ENCODE measurements at places on chromosomes 3 and 15.

DNA sequence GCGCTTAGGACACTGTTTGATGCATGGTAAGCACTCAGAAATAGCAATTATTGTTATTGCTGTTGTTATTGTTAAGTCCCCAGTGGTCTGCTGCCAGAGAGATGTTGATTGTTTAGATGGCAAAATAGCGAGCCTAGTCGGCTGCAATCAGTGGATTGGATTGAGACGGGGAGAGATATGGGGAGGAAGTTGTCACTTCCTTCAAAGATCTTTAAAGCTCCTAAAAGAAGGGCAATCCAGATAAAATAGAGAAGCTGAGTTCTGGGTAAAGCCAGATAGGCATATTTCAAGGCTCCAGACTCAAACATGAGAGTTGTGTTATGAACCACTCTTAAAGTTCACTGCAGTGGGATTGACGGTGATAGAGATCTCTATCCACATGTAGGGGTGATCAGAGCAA, 64.5 kb downstream of the RYR3 start:
- no peak overlapping the region for H3K27ac ChIP-seq
- H3K36me3 ChIP-seq = no peaks in the 10 kb centered on the region
- no peaks in the 10 kb centered on the region for H3K27me3 ChIP-seq
- no peak for DNase-seq
- H3K4me1 ChIP-seq = peaks cover 3% of the 10 kb centered on the region

DNA sequence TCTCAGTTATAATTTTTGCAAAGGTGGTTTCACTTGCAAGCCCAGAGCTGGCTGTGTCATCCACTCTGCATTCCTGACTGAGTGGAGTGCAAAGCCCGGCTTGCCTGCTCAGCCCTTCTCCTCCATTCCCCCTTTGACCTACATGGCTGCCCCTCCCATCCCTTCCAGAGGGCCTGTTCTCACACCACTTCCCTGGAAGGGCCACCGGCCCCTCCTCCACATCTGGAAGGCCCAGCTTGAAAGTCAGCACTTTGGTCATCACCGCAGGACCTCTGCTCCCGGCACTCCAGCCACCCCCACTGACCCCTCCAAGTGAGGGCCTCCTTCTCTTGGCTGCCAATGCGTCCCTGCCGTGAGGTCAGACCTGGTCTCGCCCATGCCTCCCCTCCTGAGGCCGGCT, 74.1 kb upstream of the RNF7 start:
- no peak overlapping the region for H3K4me3 ChIP-seq
- H3K27ac ChIP-seq = no peak overlapping the region
- H3K4me1 ChIP-seq = no peaks in the 10 kb centered on the region
- no peaks in the 10 kb centered on the region for H3K36me3 ChIP-seq
- no peaks in the 10 kb centered on the region for H3K27me3 ChIP-seq

DNA sequence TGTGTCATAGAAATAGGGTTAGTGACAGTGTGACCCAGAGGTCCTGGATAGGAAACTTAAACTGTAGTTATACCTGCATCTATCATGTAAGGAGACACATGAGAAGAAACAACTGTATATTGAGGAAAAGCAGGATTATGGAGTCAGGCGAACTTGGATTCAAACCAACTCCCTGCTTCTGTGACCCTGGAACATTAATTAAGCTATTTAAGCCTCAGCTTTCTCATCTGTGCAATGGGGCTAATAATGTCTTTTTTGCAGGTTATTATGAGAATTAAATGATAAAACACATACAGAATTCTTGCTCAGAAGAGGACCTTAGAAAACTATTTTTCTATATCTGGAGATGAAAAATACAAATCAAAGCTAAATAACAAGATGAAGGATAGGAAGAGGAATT, 481.8 kb downstream of the MECOM start:
- H3K36me3 ChIP-seq = no peaks in the 10 kb centered on the region
- H3K27me3 ChIP-seq = no peaks in the 10 kb centered on the region
- DNase-seq = no peak

- no peaks in the 10 kb centered on the region for H3K4me1 ChIP-seq
- no peak for DNase-seq
- H3K27me3 ChIP-seq = no peaks in the 10 kb centered on the region
- no peak overlapping the region for H3K27ac ChIP-seq
These were observed 17.7 kb downstream of the RARB start for GRCh38 chr3:25445731-25446130.

DNA sequence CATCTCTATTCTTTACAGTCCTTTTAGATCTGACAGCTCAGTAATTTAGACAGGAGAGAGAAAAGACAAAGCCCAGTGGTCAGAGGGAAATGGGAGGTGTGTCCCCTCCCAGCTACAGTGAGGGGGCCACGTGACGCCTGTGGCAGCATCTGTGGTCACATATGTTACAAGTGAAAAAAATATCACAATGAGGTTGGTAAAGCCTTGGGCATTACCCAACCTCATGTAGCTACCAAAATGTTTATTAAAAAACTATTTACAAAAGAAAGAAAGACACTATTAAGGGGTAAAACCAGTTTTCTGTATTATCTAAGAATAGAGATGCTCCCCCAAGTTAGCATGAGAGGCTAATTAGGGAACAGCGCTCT, 42.9 kb upstream of the PLCL2 start:
- no peaks in the 10 kb centered on the region for H3K27me3 ChIP-seq
- no peaks in the 10 kb centered on the region for H3K36me3 ChIP-seq
- no peak overlapping the region for H3K27ac ChIP-seq
- no peak overlapping the region for H3K4me3 ChIP-seq
- no peak for DNase-seq
- no peaks in the 10 kb centered on the region for H3K4me1 ChIP-seq

DNA sequence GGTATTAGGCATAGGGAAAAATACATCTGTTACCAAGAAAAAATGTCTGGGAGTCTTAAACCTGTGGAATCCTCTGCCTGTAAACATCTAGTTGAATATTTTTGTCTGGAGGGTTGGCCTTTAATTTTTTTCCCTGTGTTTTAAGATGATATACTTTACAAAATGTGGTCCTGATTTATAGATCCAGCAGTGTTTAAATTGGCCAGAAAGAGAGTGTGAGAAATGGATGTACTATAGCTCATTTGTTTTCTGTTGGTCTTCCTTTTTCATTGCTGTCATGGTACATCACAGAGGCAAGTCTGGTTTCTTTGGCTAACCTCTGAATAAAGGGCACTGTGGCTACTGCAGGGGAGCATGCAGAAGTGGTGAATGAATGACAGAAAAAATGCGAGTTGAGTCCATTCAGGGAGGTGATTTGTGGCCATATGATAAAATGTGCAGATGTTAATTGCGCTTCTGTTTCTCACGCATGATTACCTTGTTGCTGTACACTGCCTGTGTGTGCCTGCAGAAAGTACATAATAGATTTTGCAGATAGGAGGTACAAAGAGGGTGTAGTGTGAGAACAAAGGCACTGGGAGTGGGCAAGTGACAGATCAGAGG, 150.0 kb downstream of the NFKBIZ start:
- no peaks in the 10 kb centered on the region for H3K36me3 ChIP-seq
- no peaks in the 10 kb centered on the region for H3K27me3 ChIP-seq
- H3K4me1 ChIP-seq = no peaks in the 10 kb centered on the region

DNA sequence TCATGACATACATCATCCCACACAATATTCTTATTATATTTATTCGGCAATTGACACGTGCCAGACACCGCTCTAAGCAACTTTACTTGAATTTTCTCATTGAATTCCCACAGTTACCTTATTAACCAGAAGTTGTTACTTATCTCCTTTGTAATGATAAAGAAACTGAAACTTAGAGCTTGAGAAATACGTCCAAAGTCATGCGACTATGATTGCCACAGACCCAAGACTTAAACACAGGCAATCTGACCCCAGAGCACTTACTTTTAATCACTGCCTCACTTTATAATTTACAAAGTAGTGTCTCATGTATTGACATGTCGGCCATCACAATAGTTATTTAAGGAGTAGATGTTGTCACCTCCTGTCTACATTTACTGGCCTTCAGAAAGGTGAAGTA, 64.7 kb downstream of the ATP13A4 start:
- H3K27me3 ChIP-seq = no peaks in the 10 kb centered on the region
- no peak overlapping the region for H3K27ac ChIP-seq
- H3K4me1 ChIP-seq = no peaks in the 10 kb centered on the region
- DNase-seq = no peak
- no peaks in the 10 kb centered on the region for H3K36me3 ChIP-seq

DNA sequence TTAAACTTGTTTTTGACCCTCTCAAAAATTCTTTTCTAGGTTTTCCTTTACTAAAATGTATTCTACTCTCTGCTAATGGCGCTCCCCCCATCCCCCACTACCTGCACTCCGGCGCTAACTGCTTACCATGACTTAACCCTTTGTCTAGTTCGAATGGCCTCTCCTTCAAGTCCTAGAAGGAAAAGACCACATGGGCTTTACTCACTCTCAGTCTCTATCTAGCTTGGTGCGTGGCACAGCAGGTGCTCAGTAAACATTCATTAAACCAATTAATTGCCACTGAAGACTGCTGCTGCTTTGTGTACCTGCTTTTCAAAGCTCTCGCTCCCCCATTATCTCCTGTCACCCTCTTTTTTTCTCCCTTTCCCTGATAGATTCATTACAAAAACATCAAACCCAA, 457.7 kb upstream of the THRB start:
- DNase-seq = no peak
- H3K36me3 ChIP-seq = no peaks in the 10 kb centered on the region
- H3K4me3 ChIP-seq = no peak overlapping the region
- no peaks in the 10 kb centered on the region for H3K4me1 ChIP-seq
- no peaks in the 10 kb centered on the region for H3K27me3 ChIP-seq
- H3K27ac ChIP-seq = no peak overlapping the region

GRCh38 chr3:108459225-108459624, 51.2 kb downstream of the MYH15 start:
- no peak overlapping the region for H3K4me3 ChIP-seq
- no peaks in the 10 kb centered on the region for H3K27me3 ChIP-seq
- H3K27ac ChIP-seq = no peak overlapping the region
- H3K4me1 ChIP-seq = no peaks in the 10 kb centered on the region
- H3K36me3 ChIP-seq = no peaks in the 10 kb centered on the region

GRCh38 chr3:129343643-129344360, 65.1 kb downstream of the HMCES start:
- no peak overlapping the region for H3K4me3 ChIP-seq
- no peak overlapping the region for H3K27ac ChIP-seq
- H3K27me3 ChIP-seq = no peaks in the 10 kb centered on the region
- DNase-seq = peak; percentile 83

DNA sequence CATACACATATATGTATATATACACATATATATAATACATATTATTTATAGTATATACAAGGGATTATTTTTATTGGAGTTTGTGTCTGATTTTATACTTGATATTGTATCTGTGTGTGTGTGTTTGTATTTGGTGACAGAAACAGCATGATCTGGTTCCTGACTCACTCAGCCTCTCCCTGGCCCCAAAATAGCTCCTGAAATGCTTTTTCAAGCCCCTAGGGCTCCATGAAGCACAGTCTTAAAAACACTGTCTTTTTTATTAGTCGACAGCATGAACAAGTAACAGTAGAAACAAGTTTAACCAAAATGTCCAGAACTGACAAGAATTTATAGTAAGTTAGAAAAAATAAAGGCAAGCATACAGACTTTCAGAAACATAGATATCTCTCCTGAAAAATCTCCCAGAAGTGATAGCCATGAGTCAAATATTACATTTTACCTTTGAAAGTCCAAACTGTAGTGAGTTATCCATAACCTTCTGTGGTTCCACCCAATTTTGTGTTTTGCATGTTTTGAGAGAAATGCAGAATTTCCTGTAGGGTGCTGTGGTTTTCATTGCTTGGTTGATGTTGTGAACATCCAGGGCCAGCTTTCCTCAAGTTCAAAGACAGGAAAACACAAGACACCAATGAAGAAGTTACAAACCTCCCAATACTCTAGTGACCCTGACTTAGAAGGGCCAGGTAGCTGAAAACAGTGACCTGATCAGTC, 98.5 kb upstream of the CCDC80 start:
- no peaks in the 10 kb centered on the region for H3K36me3 ChIP-seq
- no peaks in the 10 kb centered on the region for H3K4me1 ChIP-seq
- no peak for DNase-seq
- no peak overlapping the region for H3K4me3 ChIP-seq
- H3K27ac ChIP-seq = no peak overlapping the region
- no peaks in the 10 kb centered on the region for H3K27me3 ChIP-seq

DNA sequence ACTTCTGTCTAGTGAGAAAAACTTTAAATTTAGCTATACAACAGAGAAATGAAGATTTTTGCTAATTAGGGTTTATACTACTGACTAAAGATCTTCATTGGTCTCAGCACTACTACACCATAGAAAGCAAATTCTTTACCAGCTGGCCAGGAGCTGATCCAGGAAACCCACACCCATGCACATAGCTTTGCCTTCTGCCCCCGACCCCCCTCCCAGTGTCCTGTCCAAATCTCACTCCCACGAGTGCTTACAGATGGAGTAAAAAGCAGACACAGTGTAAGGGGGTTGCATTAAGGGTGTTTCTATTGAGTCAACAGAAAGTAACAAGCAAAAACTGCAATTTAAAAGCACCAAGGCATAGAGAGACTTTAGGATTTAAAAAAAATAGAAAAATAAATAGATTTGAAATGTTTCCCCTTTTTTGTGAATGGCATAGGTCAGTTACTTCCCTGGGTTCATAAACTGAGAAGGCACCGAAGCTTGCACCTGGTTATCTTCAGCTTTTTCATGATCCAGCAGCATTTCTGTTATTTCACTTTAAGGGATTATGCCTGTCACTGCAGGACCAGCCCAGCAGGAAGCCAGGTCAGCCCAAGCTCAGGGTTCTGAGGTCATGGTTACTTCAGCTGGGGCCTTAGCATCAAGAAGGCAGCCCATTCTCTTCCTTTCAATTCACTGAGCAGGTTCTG, 124.3 kb downstream of the CTNNB1 start:
- no peaks in the 10 kb centered on the region for H3K27me3 ChIP-seq
- H3K36me3 ChIP-seq = no peaks in the 10 kb centered on the region
- no peak for DNase-seq
- no peaks in the 10 kb centered on the region for H3K4me1 ChIP-seq
- no peak overlapping the region for H3K4me3 ChIP-seq

GRCh38 chr15:62644216-62644888, 398.2 kb upstream of the TPM1 start:
- DNase-seq = no peak
- H3K27ac ChIP-seq = no peak overlapping the region
- H3K4me1 ChIP-seq = no peaks in the 10 kb centered on the region
- H3K4me3 ChIP-seq = no peak overlapping the region

DNA sequence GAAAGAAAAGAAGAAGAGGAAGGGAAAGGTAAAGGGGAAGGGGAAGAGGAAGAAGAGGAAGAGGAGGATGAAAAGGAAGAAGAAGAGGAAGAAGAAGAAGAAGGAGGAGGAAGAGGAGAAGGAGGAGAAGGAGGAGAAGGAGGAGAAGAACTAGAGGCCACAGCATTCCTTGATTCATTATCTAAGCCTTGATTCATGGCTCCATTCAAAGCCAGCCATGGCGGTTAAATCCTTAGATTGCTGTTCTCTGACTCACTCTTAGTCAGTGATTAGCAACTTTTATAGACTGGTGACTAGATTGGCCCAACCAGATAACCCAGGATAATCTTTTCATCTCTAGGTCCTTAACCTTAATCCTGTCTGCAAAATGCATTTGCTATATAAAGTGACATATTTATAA, 47.6 kb downstream of the OSTN start:
- no peak overlapping the region for H3K27ac ChIP-seq
- no peaks in the 10 kb centered on the region for H3K4me1 ChIP-seq
- no peak for DNase-seq
- no peaks in the 10 kb centered on the region for H3K27me3 ChIP-seq

- no peaks in the 10 kb centered on the region for H3K4me1 ChIP-seq
- DNase-seq = no peak
- no peak overlapping the region for H3K4me3 ChIP-seq
- no peak overlapping the region for H3K27ac ChIP-seq
These were observed 343.0 kb downstream of the MFSD1 start for GRCh38 chr3:159144891-159145290.

GRCh38 chr3:10002951-10003350, 16.3 kb upstream of the EMC3 start:
- no peaks in the 10 kb centered on the region for H3K27me3 ChIP-seq
- no peak for DNase-seq
- H3K27ac ChIP-seq = no peak overlapping the region
- no peak overlapping the region for H3K4me3 ChIP-seq

Measured in aorta (tissue), 5 donors.